Activated CD4-positive, CD25-positive, alpha-beta regulatory T cell treated with anti-CD3 and anti-CD28 coated beads, Interleukin-2, amount 50 U/mL, for 16 hours (primary cell): ENCODE measurements at places on chromosomes 16 and 17.

- no peak for DNase-seq
Observed at GRCh38 chr17:50072130-50072529, 16.2 kb downstream of the ITGA3 start.

- DNase-seq, result peak; percentile 21
Observed at GRCh38 chr17:82648742-82649331, 593 bp upstream of the WDR45B start.

- DNase-seq, result no peak
Observed at GRCh38 chr17:7530023-7530900, 18.6 kb upstream of the TNFSF12 start.

GRCh38 chr16:7380911-7381310 is 48.3 kb downstream of the RBFOX1 start:
- DNase-seq, result no peak

DNA sequence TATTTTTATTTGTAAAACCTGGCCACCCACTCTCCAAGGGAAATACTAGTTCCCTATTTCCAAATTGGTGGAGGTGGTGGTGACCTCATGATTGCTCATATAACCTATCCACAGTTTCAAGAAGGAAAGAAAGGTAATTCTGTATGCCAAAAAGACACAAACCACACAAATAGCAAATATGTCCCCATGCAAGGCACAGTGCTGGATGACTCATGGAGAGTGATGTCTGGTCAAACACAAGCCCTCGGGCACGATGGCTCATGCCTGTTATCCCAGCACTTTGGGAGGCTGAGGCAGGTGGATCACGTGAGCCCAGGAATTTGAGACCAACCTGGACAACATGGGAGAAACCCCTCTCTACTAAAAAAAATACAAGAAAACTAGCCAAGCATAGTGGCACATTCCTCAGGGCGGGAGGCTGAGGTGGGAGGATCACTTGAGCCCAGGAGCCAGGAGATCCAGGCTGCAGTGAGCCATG is 64.2 kb downstream of the GNA13 start:
- no peak for DNase-seq

GRCh38 chr16:16015849-16016248 is 66.4 kb downstream of the ABCC1 start:
- DNase-seq, result no peak

DNA sequence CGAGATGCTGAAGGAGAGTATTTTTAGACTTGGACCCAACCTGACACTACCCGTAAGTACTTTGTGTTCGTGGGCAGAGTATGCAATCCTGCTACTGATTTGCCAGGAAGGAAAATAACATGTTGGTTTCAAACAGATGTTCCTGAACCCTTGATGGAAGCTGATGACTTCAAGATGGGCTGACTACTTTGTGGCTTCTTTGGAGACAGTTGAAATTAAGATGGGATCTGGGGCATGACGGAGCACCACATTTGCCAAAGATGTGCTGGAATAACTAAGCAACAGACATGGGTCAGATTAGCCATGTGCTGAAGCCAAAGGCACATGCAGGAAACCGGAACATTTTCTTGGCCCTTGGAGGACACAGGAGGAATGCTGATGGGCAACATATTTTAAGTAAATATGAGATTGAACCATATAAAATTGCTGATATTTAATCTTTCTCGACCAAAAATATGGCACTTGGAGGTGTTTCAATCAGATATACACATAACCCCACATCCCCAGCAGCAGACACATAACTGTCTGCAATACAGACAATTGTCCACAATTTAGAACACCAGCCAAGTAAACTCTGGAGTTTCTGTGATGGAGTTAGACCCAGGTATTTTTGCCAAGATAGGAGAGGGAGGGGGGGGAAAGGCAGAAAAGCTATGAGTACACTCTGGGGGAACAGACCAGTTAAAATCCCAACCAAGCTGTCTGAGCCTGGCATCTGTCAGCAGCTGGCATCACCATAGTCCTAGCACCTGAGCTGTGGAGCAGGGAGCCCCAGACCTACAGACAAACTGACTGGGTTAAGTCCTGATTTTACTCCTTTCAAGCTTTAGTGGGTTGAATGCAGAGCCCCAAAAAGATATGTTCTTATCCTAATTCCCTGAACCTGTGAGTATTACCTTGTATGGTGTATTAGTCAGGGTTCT is 329.4 kb upstream of the CDH5 start:
- DNase-seq, result no peak

GRCh38 chr16:168424-168823 is 2.6 kb downstream of the HBM start:
- DNase-seq, result no peak

DNA sequence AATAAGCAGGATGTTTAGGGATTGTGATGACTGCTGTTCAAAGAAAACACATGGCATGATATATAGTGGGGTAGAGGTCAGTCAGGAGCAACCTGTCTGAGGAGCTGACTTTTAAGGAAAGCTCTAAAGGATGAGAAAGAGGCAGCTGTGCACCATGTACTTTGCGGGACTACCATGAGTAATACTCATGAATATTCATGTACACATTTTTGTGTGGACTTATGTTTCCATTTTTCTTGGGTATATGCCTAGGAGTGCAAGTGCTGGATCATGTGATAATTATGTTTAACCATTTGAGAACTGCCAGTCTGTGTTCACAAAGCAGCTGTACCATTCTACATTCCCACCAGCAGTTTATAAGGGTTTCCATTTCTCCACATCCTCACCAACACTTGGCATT is 35.8 kb downstream of the BEAN1 start:
- no peak for DNase-seq

DNA sequence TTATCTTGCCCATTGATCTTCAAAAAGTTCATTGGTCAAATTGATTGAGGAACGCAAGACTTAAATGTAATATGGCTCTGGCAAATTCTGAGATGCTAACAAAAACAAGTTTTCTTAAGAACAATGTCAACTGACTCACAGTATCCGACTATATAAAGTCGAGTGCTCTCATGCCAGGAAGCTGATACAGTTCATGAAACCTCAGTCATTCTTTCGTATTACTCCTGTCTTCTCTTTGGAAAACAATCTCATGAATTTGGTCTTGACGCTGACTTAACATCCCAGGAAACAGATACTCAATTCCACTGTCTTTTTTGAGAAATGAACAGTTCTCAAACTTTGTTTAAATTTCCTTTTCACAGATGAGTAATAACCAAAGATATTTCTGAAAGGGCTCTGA is 704.9 kb downstream of the MAF start:
- DNase-seq, result no peak
